Activated CD4-positive, alpha-beta memory T cell treated with anti-CD3 and anti-CD28 coated beads for 36 hours (primary cell): ENCODE measurements at places on chromosomes 2 and 18. TPM values are rescaled to one million over a fixed set of nuclear protein-coding genes. Genes with fewer than 3 reads are reported as not detected.

DNA sequence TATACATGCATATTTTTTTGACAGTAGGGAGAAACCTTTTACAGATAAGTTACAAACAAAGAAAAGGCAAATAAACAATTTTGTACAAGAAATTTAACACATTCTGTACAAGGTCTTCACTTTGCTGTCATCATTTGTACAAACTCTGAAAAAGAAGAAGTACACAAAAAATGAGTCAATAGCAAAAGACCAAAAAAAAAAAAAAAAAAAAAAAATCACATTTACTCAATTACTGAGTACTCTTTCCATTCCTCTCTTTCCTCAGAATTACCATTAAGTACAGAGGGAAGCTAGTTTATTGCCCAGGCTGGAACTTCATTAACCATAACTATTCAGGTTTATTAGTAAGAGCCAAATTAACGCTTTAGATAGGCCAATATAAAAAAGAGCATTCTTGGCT lies 5.6 kb upstream of the STPG4 start:
- H3K27ac ChIP-seq, result no peak overlapping the region
- H3K27me3 ChIP-seq, result no peaks in the 10 kb centered on the region
- H3K4me3 ChIP-seq, result no peak overlapping the region
- peaks cover 33% of the 10 kb centered on the region for H3K4me1 ChIP-seq
- H3K36me3 ChIP-seq, result peaks cover 49% of the 10 kb centered on the region
- no peak for DNase-seq

DNA sequence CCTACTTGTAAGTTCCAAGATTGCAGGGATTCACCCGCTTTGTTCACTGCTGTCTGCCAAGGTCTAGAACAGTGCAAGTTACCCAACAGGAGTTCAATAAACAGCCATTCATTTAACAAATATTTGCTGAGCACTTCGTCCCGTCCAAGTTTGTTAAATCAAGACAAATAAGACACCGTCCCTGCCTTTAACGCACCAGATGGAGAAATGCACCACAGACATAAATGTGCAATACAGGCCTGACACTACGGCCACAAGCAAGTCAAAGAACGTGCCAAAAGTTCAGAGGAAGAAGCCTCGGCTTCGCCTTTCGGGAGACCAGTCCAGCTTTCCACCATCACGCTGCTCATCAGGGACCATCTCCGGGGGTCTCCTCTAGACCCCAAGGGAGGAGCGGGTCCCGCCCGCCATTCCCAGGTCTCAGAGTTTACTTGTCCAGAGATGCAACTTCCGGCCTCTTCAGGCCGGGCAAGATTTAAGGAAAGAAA lies 429 bp downstream of the C2orf76 start:
- H3K4me1 ChIP-seq, result peaks cover 33% of the 10 kb centered on the region
- peak overlapping the region; percentile 100 for H3K4me3 ChIP-seq
- no peak for DNase-seq
- H3K36me3 ChIP-seq, result peaks cover 30% of the 10 kb centered on the region
- H3K27me3 ChIP-seq, result no peaks in the 10 kb centered on the region

- peak overlapping the region; percentile 98 for H3K27ac ChIP-seq
- peaks cover 66% of the 10 kb centered on the region for H3K4me1 ChIP-seq
- peaks cover 15% of the 10 kb centered on the region for H3K36me3 ChIP-seq
Measured at GRCh38 chr2:85853499-85854165, 35.2 kb downstream of the ST3GAL5 start.

GRCh38 chr2:37915773-37916172 lies 9.3 kb upstream of the RMDN2 start:
- H3K27me3 ChIP-seq, result peaks cover 3% of the 10 kb centered on the region
- H3K27ac ChIP-seq, result no peak overlapping the region
- no peak overlapping the region for H3K4me3 ChIP-seq
- H3K36me3 ChIP-seq, result no peaks in the 10 kb centered on the region
- no peak for DNase-seq

DNA sequence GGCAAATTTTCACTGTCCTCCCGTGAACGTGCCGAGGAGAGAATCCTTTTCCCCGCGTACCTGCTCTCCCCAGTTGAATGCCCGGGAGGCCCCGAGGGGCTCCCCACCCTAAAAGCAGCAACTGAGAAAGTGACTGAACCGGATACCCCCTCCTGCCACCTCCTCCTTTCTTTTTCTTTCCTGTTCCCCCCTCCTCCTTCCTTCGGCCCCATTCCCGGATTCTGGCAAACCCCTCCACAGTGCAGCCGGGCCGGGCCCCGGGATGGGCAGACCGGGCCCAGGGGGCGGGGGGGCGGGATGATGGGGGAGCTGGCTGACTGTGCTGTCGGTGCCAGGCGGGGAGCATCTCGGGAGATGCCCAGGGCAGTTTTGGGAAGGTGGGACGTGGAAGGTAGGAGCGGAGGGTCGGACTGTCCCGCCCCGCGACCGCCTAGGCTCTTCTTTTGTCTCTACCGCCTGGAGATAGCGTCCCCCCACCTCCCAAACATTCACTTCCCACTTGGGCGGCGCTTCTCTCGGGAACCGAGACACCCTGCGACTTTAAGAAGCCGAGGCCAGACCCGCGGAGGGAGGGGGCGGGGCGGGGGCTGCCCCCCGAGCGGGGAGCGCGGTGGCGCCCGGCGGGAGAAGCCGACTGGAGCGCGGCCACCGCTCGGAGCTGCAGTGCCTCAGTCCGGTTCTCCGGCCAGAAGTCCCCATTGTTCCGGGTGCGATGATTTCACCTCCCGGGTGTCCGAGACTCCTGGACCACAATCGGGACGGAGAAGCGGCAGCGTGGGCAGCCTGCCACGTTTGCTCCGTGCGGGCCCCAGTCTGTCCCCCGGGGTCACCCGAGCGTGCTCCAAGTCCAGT lies 8.2 kb downstream of the DLX2 start:
- no peak for DNase-seq
- H3K4me3 ChIP-seq, result peak overlapping the region; percentile 71
- no peaks in the 10 kb centered on the region for H3K36me3 ChIP-seq
- H3K27ac ChIP-seq, result no peak overlapping the region

DNA sequence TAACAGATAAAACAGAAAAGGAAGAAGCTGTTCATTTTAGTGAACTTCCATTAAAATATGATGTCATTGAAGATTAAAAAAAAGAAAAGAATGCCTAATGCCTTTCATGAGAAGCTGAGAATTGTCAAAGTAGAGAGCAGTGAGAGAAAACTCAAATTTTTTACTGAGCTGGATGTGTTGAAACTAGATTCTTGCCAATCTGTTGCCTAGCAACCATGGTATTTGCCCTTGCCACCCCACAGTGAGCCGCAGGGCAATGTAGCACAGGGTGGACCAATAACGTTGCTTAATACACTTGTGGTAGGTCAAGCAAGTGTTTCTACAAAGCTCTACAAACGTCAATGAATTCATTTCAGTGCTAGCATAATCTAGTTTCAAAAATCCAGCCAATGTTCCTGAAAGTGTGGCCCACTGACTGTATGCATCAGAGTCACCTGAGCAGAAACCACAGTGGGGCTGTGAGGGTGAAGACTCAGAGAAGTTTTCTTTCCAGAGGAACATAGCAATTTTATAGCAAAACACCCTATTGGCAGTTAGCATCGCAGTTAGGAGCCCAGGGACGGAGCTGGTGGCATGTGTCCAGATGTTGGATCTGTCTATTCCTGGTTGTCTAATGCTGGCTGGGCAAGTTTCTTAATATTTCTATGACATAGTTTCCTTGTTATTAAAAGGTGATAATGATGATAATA lies 132.2 kb downstream of the DOCK10 start:
- H3K27ac ChIP-seq, result peak overlapping the region; percentile 69
- peaks cover 35% of the 10 kb centered on the region for H3K36me3 ChIP-seq
- no peak overlapping the region for H3K4me3 ChIP-seq
- no peaks in the 10 kb centered on the region for H3K27me3 ChIP-seq

- H3K4me3 ChIP-seq, result no peak overlapping the region
- H3K27me3 ChIP-seq, result no peaks in the 10 kb centered on the region
- DNase-seq, result no peak
Measured at GRCh38 chr2:198004173-198004572, 199.8 kb downstream of the PLCL1 start.

TTN gene
- total RNA-seq, result 1.2 TPM
